ENCODE measurements at places on chromosomes 6 and 20.

DNA sequence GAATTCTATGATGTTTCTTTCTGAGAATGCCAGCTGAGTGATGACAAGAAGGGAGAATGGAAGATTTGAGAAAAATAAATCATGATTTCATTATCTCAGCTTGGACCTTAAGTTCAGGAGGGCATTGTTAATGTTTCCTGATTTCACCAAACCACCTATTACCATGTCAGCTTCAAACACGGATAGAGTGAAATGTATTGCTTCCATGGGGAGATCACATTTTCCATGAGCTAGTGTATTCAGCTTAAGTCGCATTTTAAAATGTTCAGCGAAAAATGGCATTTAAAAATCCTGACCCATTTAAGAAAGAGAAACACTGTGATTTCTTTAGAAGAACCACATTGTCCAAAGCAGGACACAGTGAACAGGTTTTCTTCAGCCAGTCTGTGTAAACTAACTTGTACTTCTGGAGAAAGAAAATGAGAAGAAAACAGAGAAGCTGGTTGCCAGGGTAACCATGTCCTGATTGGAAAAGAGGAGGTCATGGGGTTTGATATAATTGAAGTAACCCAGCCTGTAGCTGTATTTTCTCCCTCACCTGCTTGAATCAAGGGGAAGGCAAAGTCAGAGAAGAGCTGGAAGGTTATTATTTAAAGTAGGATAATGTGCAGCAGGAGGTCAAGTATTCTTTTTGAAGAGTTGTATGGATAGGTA lies 684.1 kb upstream of the NRSN1 start:
- DNase-seq: no peak

DNA sequence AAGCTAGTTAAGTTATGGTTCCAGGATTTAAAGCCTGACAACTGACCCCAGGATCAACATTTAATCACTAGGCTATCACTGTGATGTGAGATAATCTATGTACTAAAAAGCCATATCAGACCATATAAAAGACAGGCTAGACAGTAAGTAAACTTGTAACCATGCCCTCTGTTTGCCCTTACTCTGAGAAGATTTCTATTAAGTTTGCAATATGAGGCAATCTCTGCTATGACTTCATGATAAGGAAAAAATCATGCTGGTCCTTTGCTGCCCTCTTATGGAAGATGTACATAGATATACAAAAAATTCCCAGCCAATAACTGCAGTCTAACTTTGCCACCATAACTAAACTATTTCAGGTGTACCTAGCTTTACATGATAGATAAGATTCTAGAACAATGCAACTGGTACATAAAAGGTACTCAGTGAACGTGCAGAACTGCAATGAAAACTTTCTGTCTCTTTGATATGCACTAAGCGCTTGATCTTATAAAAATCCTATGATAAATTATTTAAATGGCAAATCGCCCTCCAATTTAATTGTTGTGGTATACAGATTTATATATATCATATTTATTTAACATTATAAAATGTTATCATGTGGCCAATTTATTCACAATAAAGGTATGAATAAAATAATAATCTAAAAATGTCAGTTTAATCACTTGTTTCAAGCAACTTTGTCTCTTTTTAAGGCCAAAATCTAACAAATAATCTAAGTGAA lies 70.5 kb downstream of the FAM217A start:
- DNase-seq: peak; percentile 52

GRCh38 chr6:33241968-33242367 lies 29.7 kb downstream of the VPS52 start:
- DNase-seq: no peak

GRCh38 chr6:26295691-26296555 lies 69.1 kb upstream of the BTN3A2 start:
- DNase-seq: peak; percentile 96

Data from RCC 7860 (cell line).